ENCODE measurements at places on chromosomes 12 and 14.

DNA sequence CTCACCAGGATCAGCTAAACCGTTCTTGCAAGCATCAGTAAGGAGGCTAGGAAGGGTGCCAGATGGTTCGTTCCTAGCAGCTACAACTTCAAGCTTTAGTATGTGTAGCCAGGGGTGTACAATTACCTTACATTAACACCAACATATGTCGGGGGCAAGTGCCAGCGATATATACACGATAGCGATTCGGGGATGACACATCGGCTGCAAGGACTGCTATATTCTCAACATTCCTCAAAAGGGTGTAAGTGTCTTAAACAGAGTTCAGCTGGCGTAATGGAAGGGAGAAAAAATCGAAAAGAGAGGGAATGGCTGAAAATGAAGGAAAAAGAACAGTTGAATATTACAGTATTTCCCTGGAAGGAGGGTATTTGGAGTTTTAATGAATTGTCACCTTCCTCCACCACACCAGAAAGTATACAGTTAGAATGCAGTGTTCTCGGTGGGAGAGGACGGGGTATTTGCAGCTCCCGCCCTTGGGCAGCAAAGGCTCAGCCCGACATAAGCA lies 545 bp downstream of the LIMA1 start:
- no peak for DNase-seq

- no peak for DNase-seq
Observed at GRCh38 chr12:108090932-108091678, 38.0 kb upstream of the WSCD2 start.

GRCh38 chr12:48827513-48828096 lies 9.3 kb downstream of the CACNB3 start:
- no peak for DNase-seq

GRCh38 chr14:95364481-95365209 lies 44.9 kb upstream of the CLMN start:
- DNase-seq, result no peak

DNA sequence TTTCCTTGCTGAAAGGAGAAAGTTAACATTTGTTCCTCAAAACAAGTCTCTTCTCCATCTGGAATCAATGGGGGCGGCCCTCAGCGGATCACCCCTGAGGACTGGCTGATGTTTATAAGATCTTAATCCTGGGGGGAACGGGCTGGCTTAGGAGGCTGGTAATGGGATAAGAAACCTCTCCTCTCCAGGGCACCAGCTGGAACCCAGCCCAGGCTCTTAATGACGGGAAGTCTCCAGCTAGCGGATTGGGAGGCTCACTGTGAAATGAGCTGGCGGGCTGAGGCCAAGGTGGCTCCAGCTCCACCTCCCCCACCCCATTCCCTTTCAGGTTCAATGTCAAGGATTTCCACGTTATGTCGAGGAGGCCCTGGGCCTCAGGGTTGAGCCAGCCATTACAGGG lies 1133.0 kb downstream of the VRK1 start:
- DNase-seq, result no peak

- no peak for DNase-seq
Observed at GRCh38 chr14:20460458-20461224, 593 bp downstream of the PIP4P1 start.

DNA sequence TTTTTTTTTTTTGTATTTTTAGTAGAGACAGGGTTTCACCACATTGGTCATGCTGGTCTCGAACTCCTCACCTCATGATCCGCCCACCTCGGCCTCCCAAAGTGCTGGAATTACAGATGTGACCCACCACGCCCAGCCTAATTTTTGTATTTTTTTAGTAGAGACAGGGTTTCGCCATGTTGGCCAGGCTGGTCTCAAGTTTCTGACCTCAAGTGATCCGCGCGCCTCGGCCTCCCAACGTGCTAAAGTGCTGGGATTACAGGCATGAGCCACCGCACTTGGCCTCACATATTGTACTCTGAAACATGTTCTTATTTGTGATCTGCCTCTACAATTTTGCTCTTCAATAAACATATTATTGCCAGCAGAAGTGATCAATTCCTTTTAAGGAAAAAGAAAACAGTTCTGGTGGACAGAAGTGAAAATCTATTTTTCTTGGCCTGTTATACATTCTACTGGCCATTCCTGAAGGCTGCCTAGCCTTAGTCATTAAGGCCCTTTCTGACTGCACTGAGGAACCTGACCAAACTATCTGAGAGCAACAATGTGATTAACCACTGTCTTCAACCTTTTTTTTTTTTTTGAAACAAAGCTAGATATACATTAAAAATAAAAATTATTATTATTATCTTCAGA lies 36.1 kb downstream of the SNX6 start:
- DNase-seq, result no peak

DNA sequence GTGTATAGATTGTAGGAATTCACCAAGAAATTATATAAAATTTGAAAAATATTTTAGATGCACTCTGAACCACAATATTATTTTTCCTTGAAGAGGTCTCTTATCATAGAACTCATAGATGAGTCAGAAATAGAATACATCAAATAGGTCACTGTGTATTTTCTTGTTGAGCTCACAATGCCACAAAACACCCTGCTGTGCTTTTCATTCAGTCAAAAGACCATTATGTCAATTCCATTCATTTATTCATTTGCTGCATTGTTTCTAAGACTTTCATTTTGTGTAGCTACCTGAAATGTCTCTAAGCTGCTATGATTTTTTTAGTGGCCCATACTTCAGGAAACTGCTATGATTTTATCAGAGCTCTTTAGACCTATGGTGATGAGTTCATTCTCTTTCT lies 231.9 kb upstream of the AVPR1A start:
- DNase-seq, result no peak

GRCh38 chr12:107597695-107598410 lies 87.7 kb upstream of the PWP1 start:
- DNase-seq, result no peak

DNA sequence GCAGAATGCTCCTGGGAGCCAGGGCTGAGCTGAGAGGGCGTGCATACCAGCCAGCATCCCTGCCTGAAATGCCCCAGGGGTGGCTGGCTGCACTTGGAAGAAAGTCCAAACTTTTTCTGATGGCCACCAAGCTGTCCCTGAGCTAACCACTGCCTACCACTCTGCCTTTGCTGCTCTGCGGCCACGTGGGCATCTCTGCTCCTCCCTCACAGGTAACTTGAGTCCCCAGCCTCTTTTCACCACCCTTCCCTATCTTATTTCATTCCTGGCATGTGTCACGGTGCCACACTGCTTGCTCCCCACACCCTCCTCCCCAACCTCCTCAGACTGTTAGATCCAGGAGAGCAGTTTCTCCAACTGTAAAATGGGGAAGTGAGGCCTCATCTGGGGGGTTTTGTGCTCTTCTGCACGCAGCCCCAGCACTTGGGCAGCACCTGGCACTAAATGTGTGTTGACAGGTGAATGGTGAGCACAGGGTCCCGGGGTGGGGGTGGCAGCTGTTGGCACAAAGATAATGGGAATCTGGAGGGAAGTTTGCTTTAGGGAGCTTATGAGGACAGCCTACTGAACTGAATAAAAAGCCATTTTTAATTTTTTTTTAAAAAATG lies 113.0 kb downstream of the GLT1D1 start:
- DNase-seq, result no peak

- DNase-seq, result no peak
Observed at GRCh38 chr14:88351966-88352691, 29.1 kb upstream of the KCNK10 start.

GRCh38 chr12:121989276-121990113 lies 32.2 kb upstream of the BCL7A start:
- DNase-seq, result no peak

- no peak for DNase-seq
Observed at GRCh38 chr14:68583548-68584280, 209.2 kb downstream of the ZFP36L1 start.

GRCh38 chr12:119804011-119804641 lies 73.0 kb downstream of the CIT start:
- no peak for DNase-seq

- no peak for DNase-seq
Observed at GRCh38 chr12:50297027-50297426, 13.7 kb upstream of the LIMA1 start.

GRCh38 chr14:69554500-69554899 lies 20.2 kb downstream of the CCDC177 start:
- no peak for DNase-seq

- DNase-seq, result no peak
Observed at GRCh38 chr12:121522971-121523370, 57.9 kb downstream of the KDM2B start.

GRCh38 chr12:12890543-12891079 lies 751 bp upstream of the GPRC5A start:
- no peak for DNase-seq

- DNase-seq, result no peak
Observed at GRCh38 chr12:28237423-28237822, 47.2 kb downstream of the CCDC91 start.

DNA sequence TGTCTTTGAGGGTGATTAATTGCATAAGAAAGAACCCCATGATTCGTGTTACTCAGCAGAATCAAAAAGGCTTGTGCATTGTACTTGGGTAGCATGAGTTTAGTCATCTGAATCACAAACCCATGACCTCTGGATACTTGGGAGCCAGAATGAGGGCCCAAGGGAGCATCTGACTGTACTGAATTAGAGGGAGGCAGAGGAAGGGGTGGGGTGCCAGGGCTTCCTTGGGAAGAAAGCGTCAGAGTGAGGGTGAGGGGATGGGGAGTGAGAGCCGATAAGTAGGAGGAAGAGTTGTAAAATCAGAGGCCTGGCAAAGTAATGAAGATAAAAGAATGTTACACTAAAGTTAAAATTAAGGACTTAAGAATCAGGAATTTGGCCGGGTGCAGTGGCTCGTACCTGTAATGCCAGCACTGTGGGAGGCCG lies 29.8 kb downstream of the GPRC5D start:
- no peak for DNase-seq

DNA sequence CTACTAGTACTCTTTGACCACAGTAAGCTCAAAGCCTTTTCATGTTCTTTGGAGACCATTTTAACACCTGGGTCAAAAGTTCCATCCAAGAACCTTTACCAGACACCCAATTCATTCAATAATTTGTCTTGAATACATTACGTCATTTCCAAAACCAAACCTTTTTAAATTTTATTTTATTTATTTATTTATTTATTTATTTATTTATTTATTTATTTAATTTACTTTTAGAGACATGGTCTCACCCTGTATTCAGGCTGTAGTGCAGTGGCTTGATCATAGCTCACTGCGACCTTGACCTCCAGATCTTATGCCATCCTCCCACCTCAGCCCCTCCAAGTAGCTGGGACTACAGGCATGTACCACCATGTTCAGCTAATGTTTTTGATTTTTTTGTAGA lies 113.5 kb downstream of the BCAT1 start:
- no peak for DNase-seq

- DNase-seq, result no peak
Observed at GRCh38 chr12:108139454-108139853, 10.4 kb downstream of the WSCD2 start.

DNA sequence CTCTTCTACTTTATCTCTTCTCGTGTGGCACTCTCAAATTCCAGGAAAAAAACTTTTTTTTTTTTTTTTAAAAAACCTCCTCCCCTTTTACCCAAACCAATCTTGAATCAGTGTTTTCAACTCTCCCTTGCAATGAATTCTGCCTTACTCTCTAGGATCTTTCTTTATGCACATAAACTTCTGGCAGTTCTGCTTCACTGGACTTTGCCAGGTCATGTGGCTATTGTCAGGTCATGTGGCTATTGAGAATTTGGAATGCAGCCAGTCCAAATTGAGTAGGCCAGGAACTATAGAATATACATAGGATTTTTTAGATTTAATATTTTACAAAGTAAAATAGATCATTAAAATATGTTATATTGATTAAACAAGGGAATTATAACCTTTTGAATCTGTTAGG lies 218.2 kb downstream of the TMTC3 start:
- DNase-seq, result no peak

- no peak for DNase-seq
Observed at GRCh38 chr12:131869871-131870418, 24.5 kb upstream of the ULK1 start.

DNA sequence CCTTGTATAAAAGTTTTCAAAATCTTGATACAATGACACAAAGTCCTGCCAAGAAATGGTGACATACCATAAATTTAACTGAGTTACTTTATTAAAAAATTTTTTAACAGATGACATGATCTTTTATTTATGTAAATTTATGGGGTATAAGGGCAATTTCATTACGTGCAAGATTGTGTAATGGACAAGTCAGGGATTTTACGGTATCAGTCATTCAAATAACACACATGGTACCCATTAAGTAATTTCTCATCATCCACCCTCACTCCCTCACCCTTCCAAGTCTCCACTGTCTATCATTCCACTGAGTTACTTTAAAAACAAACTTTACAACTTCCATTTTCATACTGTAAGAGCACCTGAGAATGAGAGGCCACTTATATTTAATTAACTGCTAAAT lies 37.4 kb downstream of the SPTLC2 start:
- no peak for DNase-seq
